Activated T-helper 1 cell treated with anti-CD3 and anti-CD28 coated beads, Interleukin-2, amount 50 U/mL, for 16 hours (primary cell): ENCODE measurements at places on chromosomes 11 and 22.

- no peak for DNase-seq
These were observed 25.7 kb downstream of the GLB1L2 start for GRCh38 chr11:134357545-134357839.

- no peak for DNase-seq
These were observed 1790.8 kb downstream of the LRRC4C start for GRCh38 chr11:39668640-39669039.

- peak; percentile 5 for DNase-seq
These were observed 44.5 kb downstream of the ZNF280B start for GRCh38 chr22:22463855-22464540.

- DNase-seq: no peak
These were observed 148.5 kb upstream of the SESN3 start for GRCh38 chr11:95379479-95379878.

GRCh38 chr11:5137014-5137413, 1.1 kb downstream of the OR52A5 start:
- no peak for DNase-seq

DNA sequence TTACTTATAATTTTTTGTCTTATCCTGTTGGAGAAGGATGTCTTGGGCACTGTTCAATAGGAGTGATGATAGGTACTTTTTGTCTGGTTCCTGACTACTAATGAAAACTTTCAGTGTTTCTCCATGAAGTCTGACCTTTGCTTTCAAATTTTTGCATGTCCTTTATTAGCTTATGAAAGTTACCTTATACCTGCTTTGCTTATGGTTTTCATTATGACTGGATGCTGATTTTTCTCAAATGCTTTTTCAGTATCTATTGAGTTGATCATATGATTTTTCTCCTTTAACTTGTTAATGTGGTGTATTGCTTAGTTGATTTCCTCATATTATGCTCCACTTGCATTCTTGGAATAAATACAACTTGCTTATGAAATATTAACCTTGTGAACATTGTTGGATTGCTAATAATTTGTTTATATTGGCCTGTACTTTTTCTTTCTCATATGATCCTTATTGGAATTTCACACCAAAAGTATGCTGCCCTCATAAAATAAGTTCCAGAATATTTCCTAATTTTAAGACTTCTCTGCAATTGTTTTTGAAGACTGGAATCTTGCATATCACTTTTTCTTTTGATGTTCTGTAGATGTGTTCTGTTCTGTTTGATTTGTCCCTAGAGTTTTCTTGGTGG, 85.0 kb upstream of the SC5D start:
- no peak for DNase-seq

GRCh38 chr22:47634347-47634746, 871.9 kb downstream of the TBC1D22A start:
- DNase-seq: no peak

DNA sequence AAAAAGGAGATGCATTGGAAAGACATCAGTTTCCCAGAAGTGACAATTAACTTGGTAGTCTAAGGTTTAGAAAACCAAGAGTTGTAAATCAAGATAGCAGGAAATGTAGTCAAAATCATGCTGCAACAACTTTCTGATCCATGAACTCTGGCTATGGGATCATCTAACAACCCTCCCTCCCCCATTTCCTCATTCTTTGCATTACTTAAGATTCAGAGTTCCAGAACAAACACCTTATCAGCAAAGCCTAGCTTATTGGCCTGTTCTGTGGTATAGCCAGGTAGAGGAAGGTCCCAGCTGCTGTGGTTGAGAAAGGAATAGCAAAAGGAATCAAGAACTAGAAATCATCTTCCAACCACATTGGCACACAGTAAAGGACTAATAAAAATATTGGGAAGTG, 651.1 kb downstream of the METTL15 start:
- no peak for DNase-seq

GRCh38 chr11:115765803-115766239, 261.6 kb upstream of the CADM1 start:
- DNase-seq: no peak

- DNase-seq: no peak
These were observed 87.5 kb downstream of the RRM1 start for GRCh38 chr11:4181782-4182721.

DNA sequence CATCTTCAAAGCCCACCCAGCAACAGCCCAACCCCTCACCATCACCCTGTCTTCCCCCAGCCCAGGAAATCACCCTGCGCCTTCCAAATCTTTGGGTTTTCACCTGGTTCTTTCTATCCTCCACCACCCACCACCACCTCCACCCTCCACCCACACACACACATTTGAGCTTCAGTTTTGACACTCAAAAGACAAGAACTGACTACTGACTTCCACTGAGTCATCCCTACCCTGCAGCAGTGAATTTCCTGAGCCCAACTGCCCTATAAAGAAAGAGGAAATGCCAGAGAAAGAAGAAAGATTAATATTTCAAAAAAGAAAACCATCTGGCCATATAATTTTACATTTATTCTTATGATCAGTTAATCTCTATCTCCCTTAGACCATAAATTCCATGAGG, 137.5 kb downstream of the CHST1 start:
- DNase-seq: no peak

DNA sequence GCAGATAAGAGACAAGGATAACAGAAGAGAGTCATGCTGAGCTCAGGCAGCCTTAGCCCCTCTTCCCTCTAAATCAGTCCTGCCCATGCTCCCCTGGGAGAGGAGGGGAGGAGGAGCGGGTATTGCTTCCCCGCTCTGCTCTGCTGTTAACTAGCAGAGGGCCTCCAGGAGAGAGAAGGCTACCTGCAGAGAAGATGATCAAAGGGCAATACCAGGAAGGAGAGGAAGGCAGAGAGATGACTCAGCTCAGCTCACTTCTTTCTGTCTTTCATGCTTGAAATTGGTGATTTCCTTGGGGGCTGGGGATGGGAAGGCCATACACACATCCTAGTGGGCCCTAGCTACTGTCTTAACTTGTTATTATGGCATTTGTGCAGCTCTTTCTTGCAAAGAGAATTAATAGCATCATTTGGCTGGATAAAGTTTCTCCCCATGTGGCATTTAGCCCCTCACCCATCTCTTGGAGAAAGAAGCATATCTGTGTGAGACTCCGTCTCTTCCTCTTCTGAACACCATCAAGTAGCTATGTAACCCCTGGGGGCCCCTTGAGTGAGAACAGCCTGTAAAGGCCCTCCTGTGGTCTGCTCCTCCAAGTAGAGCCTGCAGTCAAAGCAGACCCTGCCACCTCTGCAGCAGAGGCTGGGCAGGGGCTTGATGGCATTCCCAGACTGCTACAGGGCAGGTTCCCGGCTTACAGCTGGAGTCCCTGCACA, 33.4 kb upstream of the AMOTL1 start:
- DNase-seq: no peak

GRCh38 chr11:19977941-19978340, 182.3 kb downstream of the DBX1 start:
- no peak for DNase-seq

DNA sequence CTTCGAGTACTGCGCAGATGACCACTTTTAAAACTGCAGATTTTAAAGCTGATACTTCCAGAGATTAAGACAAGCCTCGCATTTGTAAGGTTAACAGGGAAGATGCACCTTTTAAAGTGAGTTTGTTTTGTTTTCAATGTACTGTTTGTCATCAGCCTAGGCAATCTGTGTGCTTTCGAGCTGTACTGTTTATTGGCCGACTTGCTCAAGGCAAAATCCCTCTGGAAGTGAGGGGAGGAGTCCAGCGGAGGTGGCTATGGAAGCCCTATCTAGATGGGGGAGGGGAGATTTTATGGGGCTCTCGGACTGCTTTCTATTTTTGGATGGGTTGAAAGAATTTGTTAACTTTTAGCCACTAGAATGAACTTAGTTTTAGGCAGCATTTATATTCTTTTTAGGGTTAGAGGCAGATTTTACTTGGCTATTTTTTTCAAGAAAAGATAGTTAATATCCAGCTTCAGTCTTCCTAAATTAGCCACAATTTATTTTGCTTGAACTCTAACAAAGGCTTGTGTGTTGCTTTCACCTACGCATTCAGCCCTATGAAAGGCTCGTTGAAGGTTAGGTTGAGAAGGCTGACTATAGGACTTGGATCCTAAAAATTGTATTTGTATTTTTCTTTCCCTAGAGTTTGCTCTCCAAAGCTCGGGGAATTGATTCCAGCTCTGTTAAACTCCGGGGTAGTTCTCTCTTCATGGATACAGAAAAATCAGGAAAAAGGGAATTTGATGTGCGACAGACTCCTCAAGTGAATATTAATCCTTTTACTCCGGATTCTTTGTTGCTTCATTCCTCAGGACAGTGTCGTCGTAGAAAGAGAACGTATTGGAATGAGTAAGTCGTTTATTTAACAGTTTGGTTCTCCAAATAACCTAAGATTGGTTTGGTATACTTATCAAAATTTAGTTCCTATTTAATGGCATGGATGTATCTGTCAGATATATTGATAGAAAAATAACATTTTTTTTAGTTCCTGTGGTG, 2.1 kb downstream of the WEE1 start:
- DNase-seq: no peak

DNA sequence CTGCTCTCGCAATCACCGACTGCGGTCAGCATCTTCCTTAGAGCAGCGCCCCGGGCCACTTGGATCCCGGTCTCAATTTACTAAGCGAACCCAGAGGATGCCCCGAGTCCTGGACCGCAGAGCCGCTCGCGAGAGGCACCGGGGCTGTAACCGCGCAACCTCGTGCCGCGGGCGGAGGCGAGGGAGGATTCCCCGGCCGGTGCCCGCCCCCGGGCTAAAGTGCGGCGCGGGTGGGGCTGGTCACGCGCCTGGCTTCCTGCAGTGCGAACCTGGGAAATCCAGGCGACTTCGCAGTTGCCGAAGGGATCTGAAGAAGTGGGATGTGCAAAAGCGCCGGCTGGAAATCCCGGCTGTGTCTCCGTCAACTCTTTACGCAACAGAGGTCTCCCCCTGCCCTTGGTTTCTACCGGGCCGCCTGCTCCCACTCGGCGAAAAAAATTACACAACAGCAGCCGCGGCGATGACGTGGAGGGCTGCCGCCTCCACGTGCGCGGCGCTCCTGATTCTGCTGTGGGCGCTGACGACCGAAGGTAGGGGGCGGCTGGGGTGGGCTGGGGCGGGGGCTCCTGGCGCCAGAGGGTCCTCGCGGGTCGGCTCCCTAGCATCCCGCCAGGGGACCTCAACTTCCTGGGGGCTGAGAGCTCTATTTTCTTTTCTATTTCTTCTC, at the start of gene NCR3LG1:
Gene NCR3LG1, plus strand, starts transcription at position 291 of the 667 bp plus-strand sequence. Its CDS starts 170 bp downstream, at position 461.
- peak; percentile 15 for DNase-seq

DNA sequence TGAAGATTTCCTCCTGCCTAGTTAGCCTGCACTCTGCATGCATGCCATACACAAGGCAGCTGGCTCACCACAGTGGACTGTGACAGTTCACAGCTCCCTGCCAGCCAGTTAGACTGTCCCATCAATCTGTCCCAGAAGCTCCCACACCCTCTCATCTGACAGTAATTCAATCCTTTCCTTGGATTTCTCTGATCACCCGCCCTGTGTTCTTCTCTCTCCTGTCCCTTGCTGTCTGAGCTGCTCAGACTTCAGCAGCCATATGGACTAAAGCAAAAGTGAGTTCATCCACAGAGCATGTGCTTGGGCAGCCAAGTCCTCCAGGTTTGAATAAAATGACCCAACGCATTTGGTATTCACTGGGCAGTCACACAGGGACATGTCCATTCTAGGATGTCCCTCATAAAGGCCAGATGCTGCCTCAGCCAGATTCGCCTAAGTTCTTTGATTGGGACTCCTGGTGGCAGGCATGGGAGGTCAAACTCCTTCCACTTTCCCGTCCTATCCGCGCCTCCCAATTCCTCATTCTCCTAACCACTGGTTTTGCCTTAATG, 54.5 kb upstream of the ZBTB44 start:
- DNase-seq: no peak

GRCh38 chr11:120339394-120339890, 3.2 kb downstream of the ARHGEF12 start:
- no peak for DNase-seq

- DNase-seq: no peak
These were observed 8.3 kb upstream of the KRTAP5-7 start for GRCh38 chr11:71518506-71519471.

DNA sequence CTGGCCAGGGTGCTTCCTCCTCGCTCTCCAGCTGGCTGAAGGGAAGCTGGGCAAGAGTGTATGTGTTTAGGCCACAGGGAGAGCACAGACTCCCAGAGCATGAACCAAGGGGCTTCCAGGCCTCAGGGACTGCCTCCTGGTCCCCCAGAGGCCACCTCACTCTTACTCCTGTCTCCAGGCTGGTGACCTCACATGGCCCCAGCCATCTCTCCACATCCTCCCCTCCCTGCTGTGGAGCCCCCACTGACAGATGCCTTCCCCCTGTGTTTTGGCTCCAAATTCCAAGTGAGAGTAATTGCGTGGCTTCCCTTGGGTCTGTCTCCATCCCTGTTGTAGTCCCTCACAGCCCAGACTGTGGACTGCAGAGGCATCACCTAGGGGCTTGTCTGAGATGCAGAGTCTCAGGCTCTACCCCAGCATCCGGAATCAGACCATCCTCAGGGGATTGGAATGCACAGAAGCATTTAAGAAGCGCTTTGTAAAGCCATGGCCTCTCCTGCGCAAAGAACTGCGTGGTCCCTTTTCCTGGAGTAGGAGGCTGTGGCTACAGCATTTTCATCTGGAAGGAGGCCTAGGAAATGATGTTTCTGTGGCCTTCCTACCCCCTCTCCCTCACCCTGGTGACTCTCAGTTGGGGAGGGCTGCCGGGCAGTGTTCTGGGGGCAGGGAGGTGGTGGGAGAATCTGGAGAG, 91.1 kb downstream of the ATXN10 start:
- DNase-seq: no peak

GRCh38 chr22:20388200-20388599, 5.8 kb upstream of the ZNF74 start:
- no peak for DNase-seq

- DNase-seq: no peak
These were observed 7.8 kb downstream of the PRG3 start for GRCh38 chr11:57373146-57373545.

GRCh38 chr11:90234977-90235376, 12.1 kb upstream of the CHORDC1 start:
- DNase-seq: no peak

DNA sequence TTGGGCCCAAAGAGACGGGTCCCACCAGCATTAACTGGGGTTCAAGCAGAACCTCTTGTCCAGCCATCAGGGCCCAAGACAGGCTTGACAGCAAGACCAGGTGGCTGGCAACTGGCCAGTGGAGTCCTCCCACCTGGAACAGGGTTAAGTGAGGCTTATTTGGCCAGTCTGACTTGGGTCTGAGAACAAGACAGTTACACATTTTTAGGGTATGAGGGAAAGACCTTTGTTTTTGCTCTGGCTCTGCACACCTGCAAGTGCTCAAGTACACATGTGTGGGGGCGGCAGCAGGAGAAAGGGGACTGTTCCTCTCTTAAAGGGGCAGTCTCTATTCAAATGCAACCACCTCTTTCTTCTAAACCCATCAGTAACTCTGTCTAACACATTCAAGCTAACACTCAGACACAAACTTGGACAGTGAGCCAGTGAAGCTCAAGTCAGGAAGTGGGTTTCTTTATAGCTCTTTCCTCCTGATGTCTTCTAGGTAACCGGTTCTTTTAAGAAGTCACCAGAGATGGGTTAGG, 116.2 kb downstream of the ETS1 start:
- DNase-seq: no peak
